ENCODE measurements at places on chromosomes 2 and 18.

DNA sequence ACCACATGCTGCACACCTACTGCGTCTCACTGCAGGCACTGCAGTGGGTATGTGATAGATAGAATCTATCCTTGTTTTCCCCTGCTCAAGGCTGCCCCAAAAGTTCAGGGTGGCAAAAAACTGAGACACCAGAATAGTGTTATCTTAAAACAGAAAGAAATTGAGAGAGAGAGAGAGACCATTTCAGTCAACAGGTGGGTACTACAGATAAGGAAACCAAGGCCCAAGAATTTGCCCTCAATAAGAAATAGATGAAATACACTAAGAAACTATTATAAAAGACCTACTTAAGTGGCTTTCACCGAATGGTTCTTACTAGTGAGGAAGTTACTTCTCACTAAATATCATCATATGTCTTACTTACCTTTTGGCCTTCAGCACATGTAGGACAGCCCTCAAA, 27.9 kb downstream of the EPG5 start:
- no peak for DNase-seq

DNA sequence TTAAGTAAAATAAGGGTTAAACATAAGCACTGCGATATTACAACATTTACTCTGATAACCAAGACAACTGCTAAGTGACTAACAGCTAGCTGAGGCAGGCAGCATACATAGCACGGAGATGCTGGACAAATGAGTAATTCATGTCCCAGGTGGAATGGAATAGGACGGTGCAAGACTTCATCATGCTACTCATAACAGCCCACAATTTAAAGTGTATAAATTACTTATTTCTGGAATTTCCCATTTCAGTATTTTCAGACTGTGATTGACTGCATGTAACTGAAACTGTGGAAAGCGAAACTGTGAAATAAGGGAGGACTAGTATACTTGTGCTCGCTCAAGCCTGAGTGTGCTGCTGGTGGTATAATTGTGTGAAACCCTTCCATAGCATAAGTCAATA, 12.9 kb downstream of the IER3IP1 start:
- no peak for DNase-seq

DNA sequence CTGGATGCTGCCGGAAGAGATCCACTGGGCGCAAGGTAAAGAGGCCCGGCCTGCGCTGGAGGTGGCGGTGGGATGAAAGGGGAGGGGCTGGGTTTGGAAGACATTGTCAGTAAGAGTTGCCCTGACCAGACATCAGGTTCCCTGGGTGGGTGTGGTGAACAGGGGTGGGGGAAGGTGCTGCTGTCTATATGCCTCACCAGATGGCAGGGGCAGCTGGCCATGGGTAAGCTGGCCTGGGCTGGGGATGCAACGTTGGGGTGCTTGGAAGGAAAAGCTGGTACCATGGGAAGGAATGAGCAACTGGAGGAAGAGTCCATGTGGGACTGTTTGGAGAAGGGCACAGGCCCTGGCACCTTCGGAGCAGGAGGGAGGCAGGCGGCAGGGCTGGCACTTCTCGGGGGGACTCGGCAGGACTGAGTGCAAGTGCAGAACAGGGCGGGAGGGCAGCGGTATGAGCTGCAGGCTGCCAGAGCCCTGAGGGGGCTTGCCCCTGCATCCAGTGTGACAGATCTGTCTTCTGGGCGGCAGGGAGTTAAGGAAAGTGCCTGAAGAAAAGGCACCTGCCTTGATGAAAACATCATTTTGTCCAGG, 146.4 kb downstream of the DYSF start:
- no peak for DNase-seq

DNA sequence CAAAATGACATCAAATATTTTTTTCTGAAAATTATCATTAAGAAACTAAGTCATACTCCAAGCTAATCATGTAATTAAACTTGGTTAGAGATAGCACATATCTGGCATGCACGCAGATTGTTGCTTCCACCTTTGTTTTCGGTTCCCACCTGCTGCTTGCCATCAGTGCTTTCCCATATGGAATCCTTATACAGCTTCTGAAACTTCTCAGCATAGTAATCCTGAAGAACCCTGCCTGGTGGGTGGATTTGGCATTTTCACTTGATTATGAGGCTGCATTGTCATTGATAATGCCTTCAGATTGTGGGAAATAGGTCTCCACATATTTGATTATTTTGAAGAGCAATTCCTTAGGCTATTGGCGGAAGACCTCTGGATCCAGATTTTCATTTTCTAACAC, 47.5 kb downstream of the ZC3H6 start:
- no peak for DNase-seq

GRCh38 chr2:207960911-207961310, 64.4 kb downstream of the PLEKHM3 start:
- DNase-seq, result no peak

DNA sequence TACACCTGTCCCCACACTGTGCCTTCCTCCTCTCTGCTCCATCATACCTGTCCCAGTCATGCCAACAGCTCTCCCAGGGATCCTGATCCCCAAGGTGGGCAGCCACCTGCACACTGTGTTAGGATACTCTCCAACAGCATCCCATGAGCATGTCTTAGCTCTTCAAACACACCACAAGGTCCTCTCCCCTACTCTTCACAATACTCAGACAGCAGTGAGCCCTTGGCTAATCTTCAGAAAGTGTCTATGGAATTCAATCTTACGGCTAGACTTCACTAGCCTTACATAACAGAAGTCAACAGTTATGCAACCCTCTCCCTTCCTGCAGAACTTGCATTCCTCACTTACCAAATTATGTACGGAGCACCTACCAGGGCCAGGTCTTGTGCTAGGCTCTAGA, 79.9 kb downstream of the MYO5B start:
- DNase-seq, result no peak

DNA sequence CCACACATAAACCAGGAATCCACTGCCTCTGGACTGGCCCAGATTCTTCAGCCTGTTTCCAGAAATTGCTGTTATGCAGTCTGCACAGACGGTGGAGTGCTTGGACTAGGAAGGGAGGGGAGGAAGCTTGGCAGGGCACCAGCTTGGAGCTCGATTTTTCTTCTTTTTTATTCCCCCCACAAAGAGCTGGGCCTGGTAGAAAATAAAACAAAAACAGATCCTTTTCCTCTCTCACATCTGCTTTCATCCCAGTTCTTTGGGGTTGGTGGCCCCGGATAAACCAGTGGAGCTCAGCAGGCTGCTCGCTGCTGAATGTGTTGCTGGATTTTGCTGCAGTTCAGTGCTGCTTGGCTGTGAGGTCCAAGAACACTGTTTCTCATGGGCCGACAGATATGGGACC, 16.0 kb downstream of the LRRTM1 start:
- DNase-seq, result peak; percentile 26

GRCh38 chr2:45237128-45237527, 227.9 kb upstream of the SIX2 start:
- DNase-seq, result no peak

DNA sequence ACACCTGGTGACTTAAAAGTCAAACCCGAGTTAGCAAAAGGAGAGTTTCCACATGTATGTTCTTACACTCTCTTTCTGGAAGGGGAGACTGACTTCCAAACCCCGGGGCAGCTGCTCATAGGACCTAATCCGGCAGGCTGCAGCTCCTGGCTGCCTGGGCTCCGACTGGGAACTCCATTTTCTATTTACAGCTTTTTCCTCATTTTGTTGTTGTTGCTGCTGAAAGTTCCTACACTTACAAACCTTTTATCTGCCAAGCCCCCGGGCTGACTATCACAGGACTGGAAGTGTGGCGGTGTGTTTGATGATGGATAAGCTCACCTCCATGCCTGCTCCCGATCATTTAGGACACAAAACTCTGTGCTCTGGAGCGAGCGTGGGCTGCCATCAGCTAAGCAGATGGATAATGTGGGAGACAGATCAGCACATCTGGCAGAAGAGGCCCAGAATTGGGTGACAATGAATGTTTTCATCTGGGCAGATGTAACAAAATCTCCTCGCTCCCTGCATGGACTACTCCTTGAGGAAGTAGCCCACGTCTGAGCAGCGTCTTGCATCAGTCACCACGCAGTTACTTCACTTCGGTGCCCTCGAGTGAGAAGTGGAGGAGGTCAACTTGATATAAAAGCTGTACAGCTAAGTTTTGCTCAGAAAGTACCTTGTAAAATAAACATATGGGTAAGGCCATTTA, 114.4 kb upstream of the COPS8 start:
- DNase-seq, result no peak
